NCI-H1694 treated with DMSO at 0.1 percent for 48 hours (cell line): ENCODE measurements at places on chromosomes 5 and 9.

DNA sequence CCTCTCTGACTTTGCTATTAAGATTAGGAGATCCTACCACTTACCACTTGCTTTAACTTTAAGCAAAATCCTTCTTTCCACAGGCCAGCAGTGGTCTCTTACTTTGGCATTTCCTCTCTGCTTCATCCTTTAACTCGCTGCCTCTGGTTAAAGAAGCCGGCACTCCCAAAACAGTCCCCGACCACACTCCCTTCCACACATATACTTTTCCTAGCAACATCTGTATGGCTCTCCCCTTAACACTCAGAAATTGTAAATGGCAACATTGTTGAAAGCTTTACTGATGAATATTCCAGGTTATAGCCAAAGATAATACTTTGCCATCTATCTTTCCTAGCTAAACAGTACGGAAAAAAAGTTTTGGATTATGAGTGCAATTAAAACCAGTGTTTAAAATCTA lies 133.2 kb downstream of the MCTP1 start:
- no peak for DNase-seq

DNA sequence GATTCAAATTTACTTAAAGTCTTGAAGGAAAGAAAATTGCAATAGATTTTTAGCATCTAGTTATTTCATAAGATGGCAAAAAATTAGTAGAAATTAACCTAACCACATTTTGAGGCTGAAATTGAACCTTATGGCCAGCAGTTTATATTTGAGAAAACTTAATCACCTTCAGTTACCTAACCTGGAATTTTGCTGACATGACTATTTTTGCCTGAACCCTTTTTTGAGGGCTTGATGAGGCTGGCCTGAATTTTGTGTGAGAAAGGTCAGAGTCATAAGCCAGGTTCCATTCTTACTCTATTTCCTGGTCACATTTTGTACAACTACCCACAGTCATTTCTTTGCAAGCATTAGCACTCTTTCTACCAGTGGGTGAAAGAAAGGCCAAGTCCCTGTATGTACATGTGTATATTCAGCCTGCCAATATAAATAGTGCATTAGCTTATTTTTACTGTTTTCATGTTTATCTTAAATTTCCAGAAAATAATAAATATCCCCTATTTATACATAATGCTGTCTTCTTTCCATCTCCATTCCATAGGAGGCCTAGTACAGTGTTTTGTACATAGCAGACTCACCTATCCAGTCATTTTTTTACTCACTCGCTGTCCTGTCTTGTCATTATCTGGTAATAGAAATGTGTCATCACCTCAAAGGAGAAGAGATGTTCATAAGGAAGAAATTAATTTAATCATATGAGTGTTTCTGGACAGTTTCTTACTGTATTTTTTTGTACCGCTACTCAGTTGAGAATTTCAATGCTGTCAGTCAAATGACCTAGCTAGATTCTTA lies 108.4 kb upstream of the SGCD start:
- no peak for DNase-seq

DNA sequence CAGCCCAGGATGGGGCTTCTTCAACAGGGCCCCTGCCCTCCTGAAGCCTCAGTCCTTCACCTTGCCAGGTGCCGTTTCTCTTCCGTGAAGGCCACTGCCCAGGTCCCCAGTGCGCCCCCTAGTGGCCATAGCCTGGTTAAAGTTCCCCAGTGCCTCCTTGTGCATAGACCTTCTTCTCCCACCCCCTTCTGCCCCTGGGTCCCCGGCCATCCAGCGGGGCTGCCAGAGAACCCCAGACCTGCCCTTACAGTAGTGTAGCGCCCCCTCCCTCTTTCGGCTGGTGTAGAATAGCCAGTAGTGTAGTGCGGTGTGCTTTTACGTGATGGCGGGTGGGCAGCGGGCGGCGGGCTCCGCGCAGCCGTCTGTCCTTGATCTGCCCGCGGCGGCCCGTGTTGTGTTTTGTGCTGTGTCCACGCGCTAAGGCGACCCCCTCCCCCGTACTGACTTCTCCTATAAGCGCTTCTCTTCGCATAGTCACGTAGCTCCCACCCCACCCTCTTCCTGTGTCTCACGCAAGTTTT lies 23.6 kb downstream of the PCDHGC5 start:
- peak; percentile 67 for DNase-seq

GRCh38 chr5:2133936-2134335 lies 251.2 kb upstream of the IRX4 start:
- no peak for DNase-seq

GRCh38 chr5:126031989-126032716 lies 391.1 kb upstream of the GRAMD2B start:
- no peak for DNase-seq

- peak; percentile 30 for DNase-seq
These were observed 404.0 kb upstream of the GRIA1 start for GRCh38 chr5:153086486-153086885.

DNA sequence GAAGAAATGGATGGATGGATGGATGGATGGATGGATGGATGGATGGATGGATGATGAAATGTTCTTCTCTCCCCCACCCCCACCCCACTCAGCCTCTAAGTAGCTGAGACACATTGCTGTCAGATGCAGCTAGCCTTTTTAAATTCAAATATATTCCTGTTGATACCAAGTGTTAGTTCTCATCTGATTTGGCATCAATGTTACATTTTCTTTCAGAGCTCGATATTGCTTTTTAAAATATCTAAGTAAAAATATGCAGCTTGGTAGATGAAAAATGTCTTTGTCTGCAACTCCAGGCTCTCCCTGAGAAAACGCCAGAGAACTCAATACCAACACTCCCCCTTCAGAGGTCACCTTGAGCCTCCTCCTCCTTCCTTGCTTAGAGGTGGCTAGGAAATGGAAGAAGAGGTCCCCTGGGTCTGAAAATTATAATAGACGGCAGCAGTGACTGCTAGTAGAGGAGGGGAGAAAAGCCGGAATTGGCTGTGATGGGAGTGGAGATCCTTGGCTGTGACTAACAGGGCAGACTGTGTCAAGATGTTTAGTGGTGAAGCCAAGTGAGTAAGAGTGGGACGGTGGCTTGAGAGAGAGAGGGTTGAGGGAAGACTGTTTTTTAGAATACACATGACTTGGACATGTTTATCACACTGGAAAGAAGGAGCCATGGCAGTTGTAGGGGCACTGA lies 156.0 kb downstream of the ZNF462 start:
- DNase-seq = no peak

- DNase-seq = peak; percentile 55
These were observed 4.4 kb upstream of the MLANA start for GRCh38 chr9:5886114-5886939.

- DNase-seq = no peak
These were observed 635 bp downstream of the FBN2 start for GRCh38 chr5:128537221-128537999.

DNA sequence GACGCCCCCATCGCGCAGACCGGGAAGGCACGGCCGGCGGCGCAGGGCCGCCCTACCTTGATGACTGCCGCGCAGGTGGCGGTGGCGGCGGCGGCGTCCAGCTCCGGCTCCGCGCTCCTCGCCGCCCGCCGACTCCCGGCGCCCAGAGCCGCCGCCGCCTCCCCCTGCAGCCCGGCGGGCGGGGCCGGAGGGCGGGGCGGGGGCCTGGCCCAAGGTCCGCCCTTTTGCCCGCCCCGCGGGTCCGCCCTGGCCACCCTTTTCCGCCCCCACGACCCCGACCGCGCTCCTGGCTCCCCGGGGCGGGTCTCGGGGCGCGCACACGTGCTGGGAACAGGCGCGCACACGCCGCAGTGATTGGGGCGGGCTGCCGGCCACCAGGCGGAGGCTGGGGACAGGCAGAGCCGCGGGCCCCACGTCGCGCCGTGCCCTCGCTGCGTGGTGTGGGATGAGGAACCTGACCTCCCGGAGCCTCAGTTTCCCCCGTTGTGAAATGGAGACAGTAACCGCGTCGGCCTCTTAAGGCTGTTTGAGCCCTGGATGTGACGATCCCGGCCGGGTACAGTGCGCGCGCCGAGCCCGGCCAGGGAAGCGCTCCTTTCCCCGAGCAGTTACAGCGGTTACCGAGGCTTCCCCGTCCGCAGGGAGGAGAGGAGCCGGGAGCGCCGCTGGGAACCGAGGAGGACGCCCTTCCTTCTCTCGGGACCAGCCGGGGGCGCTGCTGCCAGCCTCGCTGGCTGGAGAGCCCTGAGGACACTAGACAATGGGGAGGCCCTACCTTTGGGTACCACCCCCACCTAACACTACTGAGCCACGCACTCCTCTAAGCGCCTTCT lies at the start of gene CORO2A:
Gene CORO2A (minus strand): TSS at position 135 of the 833 bp plus-strand sequence. CDS start 34,977 bp downstream, outside the sequence.
- DNase-seq = peak; percentile 61

GRCh38 chr5:1192971-1193590 lies 8.3 kb upstream of the SLC6A19 start:
- no peak for DNase-seq

DNA sequence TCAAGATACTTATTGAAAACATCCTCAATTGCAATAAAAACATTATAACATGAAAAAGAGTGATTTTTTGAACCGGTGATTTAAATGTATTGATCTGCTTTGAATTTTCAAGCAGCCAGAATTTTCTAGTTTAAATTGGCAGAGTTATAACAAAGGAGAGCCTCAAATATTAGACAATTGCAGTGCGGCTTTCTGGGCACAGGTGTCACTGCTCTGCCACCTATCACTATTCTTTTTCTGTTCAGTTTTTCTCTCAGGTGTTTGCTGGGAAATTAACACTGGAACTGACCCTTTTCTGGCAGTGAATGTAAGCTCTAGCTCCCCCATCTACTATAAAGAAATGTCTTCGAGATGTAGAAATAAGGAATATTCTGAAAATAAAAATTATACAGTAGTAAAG lies 23.0 kb downstream of the ZBED3 start:
- no peak for DNase-seq

DNA sequence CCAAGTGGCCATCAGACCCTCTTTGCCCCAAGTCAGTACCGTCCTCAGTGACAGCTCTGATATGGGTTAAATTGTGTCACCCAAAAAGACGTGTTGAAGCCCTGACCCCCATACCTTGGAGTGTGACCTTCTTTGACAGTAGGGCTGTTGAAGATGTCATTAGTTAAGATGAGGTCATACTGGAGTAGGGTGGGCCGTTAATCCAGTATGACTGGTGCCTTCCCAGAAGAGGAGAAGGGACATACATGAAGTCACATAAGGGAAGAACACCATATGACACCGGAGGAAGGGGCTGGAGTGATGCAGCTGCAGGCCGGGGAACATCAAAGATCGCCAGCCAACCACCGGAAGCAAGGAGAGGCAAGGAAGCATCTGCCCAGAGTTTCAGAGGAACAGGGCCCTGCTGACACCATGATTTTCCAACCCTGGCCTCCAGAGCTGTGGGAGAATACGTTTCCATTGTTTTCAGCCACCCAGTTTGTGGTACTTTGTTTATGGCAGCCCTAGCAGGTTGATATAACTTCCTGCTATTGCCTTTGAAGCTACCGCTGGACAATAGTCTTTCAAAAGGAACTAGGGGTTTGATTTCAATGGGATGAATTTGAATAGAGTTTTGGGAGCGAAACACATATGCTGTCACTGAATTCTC lies 36.4 kb upstream of the CPEB4 start:
- no peak for DNase-seq

GRCh38 chr5:158573829-158574228 lies 525.9 kb downstream of the EBF1 start:
- DNase-seq = no peak

DNA sequence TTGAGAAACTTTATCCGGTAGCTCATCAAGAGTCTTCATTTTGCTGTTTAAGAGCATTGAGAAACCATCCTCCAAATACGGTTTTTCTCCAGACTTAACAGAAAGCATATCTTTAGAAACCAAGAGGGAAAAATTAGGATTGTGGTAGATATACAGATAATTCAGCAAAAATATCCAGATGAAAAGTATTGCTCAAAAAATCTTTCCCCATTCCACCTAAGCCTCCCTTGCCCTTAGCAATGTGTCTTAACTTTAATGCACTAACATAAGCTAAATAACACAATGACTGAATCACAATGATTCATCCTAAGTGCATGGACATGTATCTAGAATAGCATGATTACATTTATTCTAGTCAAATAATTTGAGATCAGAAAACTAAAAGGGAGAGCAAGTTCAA lies 130.3 kb upstream of the TARS1 start:
- no peak for DNase-seq

- peak; percentile 27 for DNase-seq
These were observed 928 bp downstream of the MCTP1 start for GRCh38 chr5:95283761-95284571.

- no peak for DNase-seq
These were observed 20.4 kb upstream of the ZBTB43 start for GRCh38 chr9:126784401-126784800.

- DNase-seq = no peak
These were observed 22.9 kb upstream of the PIK3R1 start for GRCh38 chr5:68192679-68193060.
